ENCODE measurements at places on chromosomes 1 and 21.

DNA sequence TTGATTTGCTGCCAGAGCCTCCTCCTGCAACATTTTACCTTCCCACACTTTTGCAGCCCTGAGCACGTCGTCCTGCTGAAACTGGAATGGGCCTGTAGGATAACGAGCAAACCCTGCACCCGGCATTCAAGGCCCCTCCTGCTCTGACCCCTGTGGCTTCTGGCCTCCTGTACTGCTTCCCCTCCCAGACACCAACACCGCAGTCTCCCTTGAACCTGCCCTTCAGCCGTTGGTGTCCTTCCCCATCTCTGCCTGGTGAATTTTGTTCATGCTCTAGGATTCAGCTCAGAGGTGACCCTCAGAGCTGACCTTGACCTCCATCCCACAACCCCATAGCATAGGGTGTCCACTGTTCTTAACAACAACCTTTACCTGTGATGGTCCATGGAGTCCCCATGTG lies 535.1 kb downstream of the MATN1 start:
- no peak for DNase-seq

- DNase-seq: no peak
These were observed 416.2 kb downstream of the MATN1 start for GRCh38 chr1:30307182-30307581.

GRCh38 chr1:21277180-21277579 lies 13.1 kb downstream of the ECE1 start:
- DNase-seq: no peak

- peak; percentile 11 for DNase-seq
These were observed 236.2 kb upstream of the NRIP1 start for GRCh38 chr21:15301014-15301413.

DNA sequence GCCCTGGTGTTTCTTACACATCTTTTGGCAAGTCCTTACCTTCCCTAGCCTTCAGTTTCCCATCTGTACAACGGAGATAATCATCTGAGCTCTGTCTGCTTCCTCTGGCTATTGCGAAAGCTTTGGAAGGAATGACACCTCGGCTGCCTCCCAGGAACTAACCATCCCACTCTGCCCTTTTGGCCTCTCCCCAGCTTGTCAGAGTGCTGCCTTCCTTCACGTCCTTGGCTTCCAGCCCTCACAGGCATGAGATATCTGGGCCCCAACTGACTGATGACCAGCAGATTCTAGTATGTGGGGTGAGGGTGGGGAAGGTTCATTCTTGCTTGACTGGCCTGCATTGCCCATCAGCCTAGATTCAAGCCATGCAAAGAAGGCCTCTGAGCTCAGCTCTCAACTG lies 253.1 kb upstream of the FGGY start:
- no peak for DNase-seq

DNA sequence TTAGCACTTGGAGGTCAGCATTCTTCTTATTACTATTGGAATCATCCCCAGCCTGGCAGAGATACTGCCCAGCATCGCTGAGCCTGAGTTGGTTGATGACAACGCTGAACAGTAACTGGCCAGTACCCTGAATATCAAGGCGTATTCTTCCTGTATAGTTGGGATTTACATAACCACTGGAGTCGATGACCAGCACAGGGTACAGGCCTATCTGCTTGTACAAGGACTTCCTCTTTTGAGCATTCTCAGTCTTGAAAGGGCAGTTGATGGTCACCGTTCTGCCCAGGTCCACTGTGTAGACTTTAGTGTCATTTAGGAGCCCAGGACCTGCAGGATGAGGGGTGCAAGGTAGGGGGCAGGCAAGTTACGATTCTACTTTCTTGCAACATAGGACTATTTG lies 8.8 kb downstream of the PIGR start:
- DNase-seq: no peak

- no peak for DNase-seq
These were observed 8.5 kb upstream of the USP1 start for GRCh38 chr1:62428351-62428750.

DNA sequence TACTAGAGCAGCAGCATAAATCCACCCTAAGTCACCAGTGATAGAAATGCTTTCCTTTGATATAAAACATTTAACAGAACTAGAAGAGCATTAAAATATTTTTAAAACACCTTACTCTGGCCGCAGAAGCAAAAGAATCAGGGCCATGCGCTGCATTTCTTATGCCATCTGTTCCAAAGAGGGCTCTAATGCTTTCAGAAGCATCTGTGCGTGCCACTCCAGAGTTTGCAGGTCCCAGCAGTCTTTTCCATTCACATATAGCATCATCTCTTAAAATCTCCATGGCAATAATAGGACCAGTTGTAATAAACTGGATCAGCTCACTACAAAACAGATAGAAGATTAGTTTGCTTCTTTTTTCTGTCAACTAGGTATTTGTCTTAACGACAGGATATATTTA lies 69.2 kb downstream of the NME7 start:
- no peak for DNase-seq

GRCh38 chr1:37682334-37682987 lies 9.9 kb upstream of the CDCA8 start:
- DNase-seq: peak; percentile 80

DNA sequence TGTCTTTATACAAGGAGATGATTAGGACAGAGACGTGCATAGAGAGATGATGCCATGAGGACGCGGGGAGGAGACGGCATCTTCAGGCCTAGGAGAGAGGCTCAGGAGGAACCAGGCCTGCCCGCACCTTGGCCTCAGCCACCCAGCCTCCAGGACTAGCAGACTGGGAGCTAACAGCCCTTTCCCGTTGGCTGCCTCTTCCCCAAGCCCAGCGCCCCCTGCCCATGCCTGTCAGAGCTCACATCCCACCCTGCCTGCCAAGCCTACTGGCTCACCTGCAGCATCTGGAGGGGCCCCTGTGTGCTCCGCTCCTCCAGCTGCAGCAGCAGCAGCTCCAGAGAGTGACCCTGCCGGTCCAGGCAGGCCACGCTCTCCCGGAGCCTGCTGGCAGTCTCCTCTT lies 4.0 kb upstream of the TRIM11 start:
- no peak for DNase-seq

- DNase-seq: no peak
These were observed 1.0 kb upstream of the KAZN start for GRCh38 chr1:14597343-14598006.

DNA sequence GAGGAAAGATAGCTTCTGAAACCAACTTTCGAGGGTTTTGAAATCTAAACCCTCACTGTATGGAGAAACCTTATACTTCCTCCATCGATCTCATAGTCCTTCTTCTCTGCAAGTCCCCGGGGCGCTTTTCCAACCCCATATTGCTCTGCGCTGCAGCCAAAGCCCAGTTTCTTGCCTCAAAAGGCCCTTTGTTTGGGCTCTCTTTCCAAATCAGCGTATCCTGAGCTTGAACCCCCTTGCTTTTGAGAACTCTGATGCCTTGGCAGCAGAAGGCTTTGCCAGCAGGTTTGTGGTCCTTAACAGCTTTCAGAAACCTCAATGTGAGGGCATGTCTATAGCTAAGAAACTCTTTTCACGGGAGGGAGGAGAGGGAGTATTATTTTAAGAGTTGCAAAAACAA lies 21.6 kb downstream of the PLPP3 start:
- DNase-seq: no peak

Measured in hematopoietic multipotent progenitor cell treated with erythropoietin and hydrocortisone succinate and interleukin-3 and kit ligand, for 8 days (in vitro differentiated cells).